ENCODE measurements at places on chromosomes 12 and 14. TPM values are rescaled to one million over a fixed set of nuclear protein-coding genes. Genes with fewer than 3 reads are reported as not detected.

GRCh38 chr12:52398176-52398575, 8.0 kb downstream of the KRT82 start:
- DNase-seq = no peak

DNA sequence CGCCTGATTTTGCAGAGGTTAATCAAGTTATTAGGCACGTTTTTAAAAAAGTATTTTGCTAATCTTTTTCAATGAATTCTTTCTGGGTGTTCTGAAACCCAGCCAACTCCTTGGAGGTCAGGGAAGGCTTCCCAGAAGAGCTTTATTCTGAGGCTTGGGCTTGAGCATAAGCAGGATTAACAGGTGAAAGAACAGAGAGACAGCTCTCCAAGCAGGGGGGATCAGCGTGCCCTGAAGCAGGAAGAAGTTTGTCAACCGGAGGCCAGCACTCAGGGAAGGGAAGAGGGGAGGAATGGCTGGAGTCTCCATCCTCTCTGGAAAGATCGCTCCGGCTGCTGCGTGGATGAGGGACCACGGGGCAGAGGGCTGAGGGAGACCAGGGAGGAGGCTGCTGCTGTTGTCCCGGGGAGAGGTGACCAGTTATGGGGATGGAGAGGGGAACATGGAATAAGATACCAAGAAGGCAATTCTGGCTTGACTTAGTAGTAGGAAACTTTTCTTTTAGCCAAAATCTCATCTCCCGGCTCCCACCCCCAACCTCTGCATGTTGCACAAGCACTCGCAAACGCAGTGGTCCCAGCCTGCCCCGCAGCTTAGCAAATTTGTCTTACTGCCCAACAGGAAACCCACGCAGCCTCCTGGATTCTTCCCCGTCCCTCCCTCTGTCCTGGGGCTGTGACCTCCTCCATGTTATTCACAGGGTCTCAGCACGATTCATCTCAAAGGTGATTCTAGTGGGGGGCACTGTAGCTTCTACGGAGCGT, 1.1 kb upstream of the SSH1 start:
- peak; percentile 23 for DNase-seq

- no peak for DNase-seq
Measured at GRCh38 chr12:131628766-131629448, 82.0 kb upstream of the SFSWAP start.

DNA sequence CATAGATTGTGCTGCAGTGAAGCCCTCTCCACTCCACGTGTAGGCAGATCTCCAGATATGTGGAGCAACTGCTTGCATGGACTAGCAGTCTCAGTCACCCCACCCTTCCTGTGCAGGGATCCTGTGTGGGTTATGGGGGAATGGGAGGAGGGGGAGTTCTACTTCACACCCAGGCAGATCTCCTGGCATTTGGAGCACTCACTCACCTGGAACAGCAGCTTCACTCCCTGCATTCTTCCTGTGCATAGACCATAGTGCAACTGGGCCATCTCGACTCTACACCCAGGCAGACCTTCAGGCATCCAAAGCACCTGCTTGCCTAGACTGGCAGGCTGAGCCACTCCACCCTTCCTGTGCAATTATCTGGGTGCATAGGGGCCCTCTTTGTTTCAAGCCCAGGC, 96.0 kb upstream of the PCED1B start:
- no peak for DNase-seq

GRCh38 chr12:121626853-121627640, 717 bp downstream of the ORAI1 start:
- peak; percentile 87 for DNase-seq

DNA sequence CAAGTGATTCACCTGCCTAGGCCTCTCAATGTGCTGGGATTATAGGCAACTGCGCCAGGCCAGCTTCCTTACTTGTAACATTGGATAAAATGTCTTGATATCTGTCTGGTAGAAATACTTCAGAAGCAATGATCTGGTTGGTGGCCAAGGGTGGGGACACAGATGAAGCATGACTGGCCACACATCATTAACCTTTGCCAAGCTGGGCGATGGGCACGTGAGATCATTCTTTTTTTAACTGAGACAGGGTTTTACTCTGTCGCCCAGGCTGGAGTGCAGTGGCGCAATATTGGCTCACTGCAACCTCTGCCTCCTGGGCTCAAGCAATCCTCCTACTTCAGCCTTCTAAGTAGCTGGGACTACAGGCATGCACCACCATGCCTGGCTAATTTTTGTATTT, 31.1 kb downstream of the PLEKHH1 start:
- DNase-seq = no peak

Gene C1QL4
- polyA plus RNA-seq = not detected

Gene TPPP2
- 0.34 TPM for polyA plus RNA-seq

GRCh38 chr12:20211541-20211940, 156.8 kb upstream of the PDE3A start:
- peak; percentile 41 for DNase-seq

Gene ETNK1
- 17.8 TPM for polyA plus RNA-seq

Gene MSI1
- 6.2 TPM for polyA plus RNA-seq

DNA sequence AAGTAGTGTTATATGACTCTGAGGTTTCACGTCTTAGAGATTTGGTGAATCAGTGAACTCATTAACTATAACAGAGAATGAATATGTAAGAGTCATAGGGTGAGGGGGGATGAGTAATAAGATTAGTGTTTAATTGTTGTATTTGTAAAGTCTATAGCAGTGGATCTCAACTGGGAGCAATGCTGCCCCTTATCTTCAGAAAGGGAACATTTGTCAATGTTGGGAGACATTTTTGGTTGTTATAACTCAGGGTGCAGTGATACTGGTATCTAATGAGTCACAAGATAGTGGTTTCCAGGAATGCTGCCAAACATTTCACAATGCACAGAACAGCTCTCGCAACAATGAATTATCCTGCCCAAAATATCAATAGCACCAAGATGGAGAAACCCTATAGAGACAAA, 1193.7 kb downstream of the GALC start:
- DNase-seq = no peak

DNA sequence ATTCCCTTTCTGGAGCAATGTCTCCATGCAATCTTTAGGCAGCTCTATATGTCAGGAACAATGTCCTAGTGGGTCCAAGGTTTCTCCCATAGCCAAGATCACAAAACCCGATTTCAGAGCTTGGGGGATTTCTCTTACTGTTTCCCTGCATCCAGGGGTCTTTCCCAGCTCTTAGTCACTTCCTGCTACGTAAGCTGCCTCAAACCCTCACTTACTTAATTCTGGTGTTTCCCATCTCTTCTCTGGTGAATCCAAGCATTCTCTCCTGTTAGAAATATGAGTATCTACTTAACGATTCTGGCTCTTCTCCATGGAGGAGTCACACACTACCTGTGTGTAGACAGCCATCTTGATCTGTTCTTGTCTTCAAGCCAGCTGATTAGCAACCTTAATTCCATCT, 80.0 kb downstream of the IFNG-AS1 start:
- no peak for DNase-seq

DNA sequence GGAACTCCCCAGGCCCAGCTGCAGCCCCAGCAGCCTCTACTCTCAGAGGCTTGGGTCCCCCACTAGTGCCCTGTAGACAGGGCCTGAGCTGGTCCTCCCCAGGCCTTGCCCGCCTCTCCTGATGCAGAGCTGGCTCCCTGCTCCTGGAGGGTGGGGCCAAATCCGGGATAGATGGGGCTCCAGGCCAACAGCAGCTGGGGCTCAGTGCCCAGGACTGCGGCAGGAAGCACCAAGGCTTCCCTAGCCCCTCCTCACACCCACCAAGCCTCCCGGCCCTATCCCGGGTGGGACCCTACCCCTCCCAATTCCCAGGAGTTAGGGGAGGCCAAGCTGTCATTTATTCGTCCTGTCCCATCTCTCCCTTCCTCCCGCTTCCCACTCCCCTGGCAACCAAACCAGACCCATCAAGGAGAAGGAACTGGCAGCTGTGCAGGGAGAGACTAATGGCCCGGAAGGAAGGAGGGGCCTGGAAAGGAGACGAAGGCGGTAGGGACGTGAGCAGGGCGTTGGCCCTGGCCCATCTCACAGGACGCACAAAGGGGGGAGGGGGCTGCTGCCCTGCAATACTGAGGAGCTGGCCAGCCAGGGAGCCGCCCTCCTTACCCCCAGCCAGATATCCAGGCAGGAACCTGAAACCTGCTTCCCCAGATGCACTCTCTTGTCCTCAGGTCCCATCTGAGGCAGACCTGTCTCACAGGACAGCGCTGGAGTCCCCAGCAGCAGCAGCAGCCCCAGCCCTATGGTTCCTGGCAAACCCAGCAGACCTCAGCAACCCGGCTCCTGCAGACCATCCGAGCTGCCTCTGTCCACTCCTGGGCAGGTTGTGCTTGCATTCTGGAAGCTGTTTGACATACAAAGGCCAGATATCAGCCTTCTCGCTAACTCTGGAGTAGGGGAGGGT, 1.6 kb upstream of the PRPH start:
- DNase-seq = no peak

- no peak for DNase-seq
Measured at GRCh38 chr12:10067942-10068341, 30.8 kb downstream of the CLEC1A start.

Gene WIF1
- polyA plus RNA-seq = 0.30 TPM

DNA sequence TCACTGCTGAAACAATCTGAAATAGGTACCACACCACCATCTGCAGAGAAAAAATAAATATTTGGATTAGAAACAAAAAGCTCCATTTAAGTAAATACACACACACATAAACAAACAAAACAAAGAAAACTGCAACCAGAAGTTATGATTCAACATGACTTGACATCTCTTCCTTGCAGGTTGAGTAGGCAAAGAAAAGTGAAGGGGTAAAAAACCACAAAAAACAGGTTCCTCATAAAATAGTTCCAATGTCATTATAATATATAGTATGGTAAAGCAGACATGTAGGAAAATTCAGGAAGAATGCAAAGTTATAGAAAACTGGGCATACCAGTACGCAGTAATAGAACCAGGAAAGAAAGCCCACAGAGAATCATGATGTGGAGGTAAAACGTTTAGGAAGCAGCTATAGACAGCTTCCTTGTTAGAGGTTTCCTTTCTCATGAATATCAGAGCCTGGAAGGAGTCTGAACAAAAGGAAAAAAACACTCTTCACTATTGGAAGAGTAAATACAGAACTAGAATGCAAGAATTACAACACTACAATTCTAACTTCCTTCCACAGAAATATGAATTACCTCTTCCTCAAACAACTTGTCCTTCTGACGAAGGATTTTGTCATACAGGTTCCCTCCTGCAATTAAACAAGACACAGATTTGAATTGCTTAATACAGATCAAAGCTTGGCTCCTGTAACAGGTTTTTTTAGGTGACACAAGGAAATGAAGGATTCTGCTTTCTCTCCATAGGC, 6.1 kb downstream of the NEK9 start:
- DNase-seq = no peak

Gene CEBPE
- 0.13 TPM for polyA plus RNA-seq

GRCh38 chr12:24947541-24948419, 1.1 kb downstream of the BCAT1 start:
- no peak for DNase-seq

- no peak for DNase-seq
Measured at GRCh38 chr14:62844546-62844945, 200.7 kb downstream of the KCNH5 start.

GRCh38 chr14:61279082-61279481, 2.1 kb downstream of the TMEM30B start:
- DNase-seq = no peak

DNA sequence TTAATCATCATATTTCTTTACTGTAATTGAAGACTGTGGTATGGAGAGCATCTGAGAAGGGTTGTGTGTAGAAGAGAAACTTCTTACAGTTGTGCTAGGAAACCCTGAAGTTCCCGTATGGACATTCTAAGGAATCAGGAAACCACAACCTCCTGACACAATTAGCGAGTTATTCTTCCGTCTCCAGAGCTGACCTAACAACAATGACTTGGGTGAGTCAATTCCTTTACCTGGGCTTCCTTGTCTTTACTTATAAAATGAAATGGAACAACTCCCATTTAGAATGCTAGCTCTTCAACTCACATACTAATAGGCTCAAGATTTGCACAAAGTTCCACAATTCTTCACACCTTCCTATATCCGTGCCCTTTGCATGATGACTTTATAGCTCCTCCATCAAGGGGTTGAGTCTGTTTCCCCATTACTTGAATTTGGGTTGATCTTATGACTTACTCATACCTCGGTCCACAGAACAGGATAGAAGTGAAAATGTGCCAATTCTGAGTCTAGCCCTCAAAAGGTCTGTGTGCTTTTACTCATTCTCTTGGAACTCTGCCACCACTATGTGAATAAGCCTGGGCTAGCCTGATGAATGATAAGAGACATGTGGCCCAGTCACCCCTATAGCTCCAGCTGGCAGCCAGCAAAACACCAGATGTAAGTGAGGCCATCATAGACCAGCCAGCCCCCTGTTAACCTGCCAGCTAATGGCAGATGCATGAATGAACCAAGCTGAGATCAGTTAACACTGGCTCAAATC, 459.4 kb downstream of the ETNK1 start:
- DNase-seq = no peak

GRCh38 chr12:10957741-10958140, 18.7 kb upstream of the TAS2R14 start:
- DNase-seq = no peak

DNA sequence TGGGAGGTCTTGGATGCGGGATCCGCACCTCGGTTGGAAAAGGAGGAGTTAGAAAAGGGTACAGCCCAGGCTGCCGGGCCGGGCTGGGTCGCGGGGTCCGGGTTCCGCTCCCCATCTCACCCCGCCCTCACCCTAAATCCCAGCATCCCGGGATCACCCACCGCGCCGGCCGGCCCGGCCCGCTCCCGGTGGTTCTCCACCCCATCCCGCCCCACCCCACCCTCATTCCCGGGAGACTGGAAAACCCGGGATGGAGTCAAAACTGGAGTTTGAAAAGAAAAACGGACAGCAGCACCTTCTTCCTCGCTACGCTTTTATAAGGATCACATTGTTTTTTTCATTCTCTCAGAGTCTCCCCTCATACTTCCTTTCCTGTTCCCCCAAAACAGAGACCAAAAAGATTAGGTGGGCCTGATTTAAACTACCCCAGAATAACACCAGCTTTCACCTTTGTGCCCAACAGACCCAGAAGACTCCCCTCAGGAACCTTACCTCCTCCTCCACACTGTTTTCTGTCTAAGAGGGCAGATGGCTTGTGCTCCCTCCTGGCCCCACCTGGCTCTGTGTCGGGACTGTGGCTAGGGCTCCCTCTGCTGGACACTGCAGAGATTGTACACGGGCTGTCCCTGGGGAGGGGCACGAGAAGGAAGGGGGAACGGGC, 2.8 kb downstream of the GLI1 start:
- DNase-seq = peak; percentile 91

DNA sequence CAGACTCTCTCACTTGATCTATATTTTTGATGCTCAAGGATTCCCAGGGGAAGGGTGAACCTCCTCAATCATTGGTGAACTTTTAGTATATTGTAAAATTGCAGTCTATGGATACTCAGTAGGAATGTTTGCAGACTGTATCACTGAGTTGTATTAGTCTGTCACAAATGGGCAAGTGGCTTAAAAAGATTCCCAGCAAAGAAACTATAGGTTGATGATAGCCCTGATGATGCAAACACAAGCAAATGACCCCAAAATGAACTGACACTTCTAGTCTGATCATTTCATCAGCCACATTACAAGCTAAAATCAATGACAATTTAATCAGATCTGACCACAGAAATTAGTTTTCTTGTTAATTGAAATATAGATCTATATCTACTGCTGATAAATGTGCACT, 59.5 kb downstream of the RTN1 start:
- no peak for DNase-seq

Gene MANSC4
- polyA plus RNA-seq = not detected

GRCh38 chr12:92602930-92603623, 99.7 kb upstream of the PLEKHG7 start:
- no peak for DNase-seq

Gene GPRC5A
- 28.6 TPM for polyA plus RNA-seq

Gene CELA1
- not detected for polyA plus RNA-seq
